ENCODE measurements at places on chromosomes 11 and 22. TPM values are rescaled to one million over a fixed set of nuclear protein-coding genes. Genes with fewer than 3 reads are reported as not detected.

The CLNS1A gene
- total RNA-seq, result 177 TPM

The KDM4E gene
- not detected for total RNA-seq

The RIBC2 gene
- total RNA-seq, result not detected

The OR52I2 gene
- total RNA-seq, result not detected

The APOA4 gene
- not detected for total RNA-seq

The GLYAT gene
- 0.31 TPM for total RNA-seq
